ENCODE measurements at places on chromosomes 1 and 21. TPM values are rescaled to one million over a fixed set of nuclear protein-coding genes. Genes with fewer than 3 reads are reported as not detected.

Gene TLR5
- total RNA-seq, result 26.6 TPM

Gene TMIGD3
- 9.0 TPM for total RNA-seq

Gene OR10Z1
- not detected for total RNA-seq

Gene IVL
- 0.24 TPM for total RNA-seq

Gene BEST4
- total RNA-seq, result 1.7 TPM

Gene PKP1
- 2.2 TPM for total RNA-seq

Gene CLIC4
- 169 TPM for total RNA-seq

Measured in lower lobe of right lung (tissue), 2 donors.